Posterior cingulate gyrus (tissue), 11 donors: ENCODE measurements at places on chromosomes 12 and 14.

DNA sequence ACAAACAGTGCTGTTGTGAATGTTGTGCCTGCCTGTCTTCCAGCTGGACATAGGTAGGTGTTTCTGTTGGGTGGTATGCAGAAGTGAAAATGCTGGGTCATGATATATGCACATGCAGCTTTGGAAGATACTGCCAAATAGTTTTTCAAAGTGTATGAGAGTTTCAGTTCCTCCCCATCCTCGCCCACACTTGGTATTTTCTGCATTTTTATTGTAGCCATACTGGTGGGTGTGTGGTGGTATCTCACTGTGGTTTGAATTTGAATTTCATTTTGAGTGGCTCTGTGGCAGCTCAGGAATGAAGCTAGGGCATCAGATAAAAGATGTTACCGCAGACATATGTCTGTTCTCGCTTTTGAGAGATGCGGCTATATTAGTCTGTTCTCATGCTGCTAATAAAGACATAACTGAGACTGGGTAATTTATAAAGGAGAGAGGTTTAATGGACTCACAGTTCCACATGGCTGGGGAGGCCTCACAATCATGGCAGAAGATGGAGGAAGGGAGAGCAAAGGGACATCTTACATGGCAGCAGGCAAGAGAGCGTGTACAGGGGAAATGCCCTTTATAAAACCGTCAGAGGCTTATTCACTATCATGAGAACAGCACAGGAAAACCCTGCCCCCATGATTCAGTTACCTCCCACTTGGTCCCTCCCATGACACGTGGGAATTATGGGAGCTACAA, 183.1 kb downstream of the CAND1 start:
- DNase-seq, result no peak

- no peak for DNase-seq
Observed at GRCh38 chr12:104063712-104064030, 660 bp upstream of the HCFC2 start.

DNA sequence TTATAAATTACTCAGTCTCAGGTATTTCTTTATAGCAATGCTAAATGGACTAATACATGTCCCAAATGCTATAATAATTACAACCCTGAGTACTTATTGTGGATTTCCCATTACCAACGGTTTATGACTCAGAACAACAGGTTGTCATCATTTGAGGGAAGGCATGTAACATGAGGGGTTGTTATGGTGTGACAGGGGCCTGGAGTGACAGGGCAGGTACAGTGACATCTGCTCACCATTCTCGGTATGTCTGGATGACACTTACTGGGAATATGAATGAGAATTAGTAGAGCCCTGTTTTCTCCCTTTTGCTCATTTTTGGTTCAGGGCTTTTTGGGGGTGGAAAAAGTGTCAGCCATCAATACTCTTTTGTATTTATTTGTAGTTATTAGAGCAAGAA, 36.2 kb upstream of the FERMT2 start:
- no peak for DNase-seq

GRCh38 chr14:103125098-103126070, 2.1 kb downstream of the TNFAIP2 start:
- no peak for DNase-seq

DNA sequence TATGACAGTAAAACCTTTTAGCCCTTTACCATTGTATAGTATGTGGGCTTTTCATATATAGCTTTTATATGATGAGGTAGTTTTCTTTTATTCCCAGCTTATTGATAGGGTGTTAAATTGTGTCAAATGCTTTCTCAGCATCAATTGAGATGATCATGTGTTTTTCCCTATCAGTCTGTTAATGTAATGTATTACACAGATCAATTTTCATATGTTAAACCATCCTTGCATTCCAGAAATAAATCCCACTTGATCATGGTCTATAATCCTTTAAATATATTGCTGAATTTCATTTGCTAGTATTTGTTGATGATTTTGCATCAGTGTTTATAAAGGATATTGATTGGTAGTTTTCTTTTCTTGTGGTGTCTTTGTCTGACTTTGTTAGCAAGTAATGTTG, 603.9 kb downstream of the TRHDE start:
- DNase-seq, result no peak

- DNase-seq, result no peak
Observed at GRCh38 chr14:24427537-24428508, 1.6 kb downstream of the CBLN3 start.

DNA sequence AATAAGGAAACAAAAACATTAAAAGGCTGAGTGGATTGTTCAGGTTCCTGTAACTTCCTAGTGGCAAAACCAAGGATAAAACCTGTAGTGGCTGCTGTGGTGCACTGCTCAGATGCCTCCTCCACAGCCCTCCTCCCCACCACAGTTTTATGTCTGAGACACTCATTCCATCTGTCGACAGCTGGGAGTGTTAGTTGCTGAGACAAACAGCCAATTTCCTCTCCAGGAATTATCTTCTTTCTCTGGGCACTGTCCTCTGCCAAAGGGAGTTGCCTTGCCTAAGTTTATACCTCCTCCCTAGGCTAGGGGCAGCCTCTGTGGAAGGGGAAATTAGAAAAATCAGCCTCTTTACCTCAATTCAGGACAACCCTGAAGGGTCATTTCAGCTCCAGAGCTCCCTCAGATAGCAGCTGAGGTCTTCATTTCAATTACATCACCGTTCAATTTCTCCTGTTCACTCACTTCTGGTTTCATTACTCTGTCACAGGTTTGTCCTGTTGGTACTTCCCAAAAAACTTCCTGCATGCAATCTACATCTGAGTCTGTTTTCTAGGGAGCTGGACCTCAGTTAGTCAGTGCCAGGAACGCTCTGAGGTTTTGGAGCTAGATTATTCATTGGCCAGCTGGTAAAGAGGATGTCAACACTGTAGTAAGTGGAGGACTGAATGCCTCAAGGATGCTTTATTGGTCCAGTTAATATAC, 74.9 kb upstream of the ATP2B1 start:
- peak; percentile 18 for DNase-seq

GRCh38 chr12:98838231-98838647, 193.1 kb downstream of the APAF1 start:
- DNase-seq, result peak; percentile 40

- DNase-seq, result no peak
Observed at GRCh38 chr12:31715283-31715825, 13.5 kb downstream of the AMN1 start.

DNA sequence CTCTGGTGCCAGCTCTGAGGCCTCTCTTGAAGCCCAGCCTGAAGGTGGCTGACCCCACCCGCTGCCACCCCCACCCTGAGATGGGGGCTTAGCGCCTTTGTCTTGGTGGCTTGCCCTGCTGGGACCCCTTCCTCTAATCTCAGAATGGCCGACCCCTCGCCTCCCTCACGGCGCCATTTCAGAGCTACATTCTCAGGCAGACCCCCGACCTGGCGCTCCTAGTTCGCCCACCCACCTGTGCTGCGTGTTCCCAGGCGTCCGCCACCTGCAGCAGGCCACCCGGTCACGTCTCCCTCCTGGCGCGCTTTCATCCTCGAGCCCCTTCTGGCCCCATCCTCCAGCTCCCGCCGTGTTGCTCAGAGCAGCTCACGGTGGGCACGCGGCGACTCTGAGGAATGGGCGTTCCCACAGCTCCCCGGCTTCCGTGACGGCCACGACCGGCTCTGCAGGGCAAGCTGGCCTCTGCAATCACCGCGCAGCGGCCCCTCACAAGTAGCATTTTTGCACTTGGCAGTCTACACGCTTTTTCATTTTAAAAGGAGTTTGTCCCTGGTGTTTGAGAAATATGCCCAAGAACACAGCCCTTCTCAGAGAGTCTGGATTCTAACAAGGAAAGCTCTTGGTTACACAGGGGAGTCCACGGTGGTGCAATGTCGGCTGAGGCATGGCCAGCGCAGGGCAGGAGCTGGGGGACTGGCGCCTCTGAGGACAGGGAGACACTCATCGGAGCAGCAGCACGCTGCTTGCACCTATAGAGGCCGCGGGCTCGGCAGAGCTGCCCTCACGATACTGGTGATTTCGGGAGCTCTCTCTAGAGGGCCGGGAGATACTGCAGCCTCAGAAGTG, 105.7 kb upstream of the C14orf180 start:
- DNase-seq, result no peak

- no peak for DNase-seq
Observed at GRCh38 chr12:105832806-105833205, 305.9 kb downstream of the NUAK1 start.

DNA sequence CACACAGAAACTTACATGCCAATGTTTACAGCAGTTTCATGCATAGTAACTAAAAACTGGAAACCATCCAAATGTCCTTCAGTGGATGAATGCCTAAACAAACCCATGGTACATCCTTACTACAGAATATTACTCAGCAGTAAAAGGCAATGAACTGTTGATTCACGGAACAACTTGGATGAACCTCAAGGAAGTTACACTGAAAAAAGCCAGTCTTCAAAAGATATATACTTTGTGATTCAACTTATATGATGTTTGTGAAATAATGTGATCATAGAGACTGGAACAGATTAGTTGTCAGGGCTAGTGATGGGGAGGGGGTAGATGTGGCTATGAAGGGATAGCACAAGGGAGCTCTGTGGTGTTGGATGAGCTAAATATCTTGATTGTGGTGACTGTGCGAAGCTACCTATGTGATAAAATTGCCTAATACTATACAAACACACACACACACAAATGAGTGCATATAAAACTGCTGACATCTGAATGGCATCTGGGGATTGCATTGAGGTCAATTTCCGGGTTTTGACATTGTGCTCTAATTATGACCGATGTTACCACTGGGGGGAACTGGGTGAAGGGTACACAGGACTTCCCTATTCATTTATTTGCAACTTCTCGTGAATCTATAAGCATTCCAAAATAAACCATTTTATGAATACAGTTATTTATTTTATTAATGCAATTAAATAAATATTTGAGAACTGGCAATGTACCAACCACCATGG, 94.3 kb downstream of the RIN3 start:
- no peak for DNase-seq

GRCh38 chr12:65004270-65004669, 116.8 kb downstream of the WIF1 start:
- no peak for DNase-seq

DNA sequence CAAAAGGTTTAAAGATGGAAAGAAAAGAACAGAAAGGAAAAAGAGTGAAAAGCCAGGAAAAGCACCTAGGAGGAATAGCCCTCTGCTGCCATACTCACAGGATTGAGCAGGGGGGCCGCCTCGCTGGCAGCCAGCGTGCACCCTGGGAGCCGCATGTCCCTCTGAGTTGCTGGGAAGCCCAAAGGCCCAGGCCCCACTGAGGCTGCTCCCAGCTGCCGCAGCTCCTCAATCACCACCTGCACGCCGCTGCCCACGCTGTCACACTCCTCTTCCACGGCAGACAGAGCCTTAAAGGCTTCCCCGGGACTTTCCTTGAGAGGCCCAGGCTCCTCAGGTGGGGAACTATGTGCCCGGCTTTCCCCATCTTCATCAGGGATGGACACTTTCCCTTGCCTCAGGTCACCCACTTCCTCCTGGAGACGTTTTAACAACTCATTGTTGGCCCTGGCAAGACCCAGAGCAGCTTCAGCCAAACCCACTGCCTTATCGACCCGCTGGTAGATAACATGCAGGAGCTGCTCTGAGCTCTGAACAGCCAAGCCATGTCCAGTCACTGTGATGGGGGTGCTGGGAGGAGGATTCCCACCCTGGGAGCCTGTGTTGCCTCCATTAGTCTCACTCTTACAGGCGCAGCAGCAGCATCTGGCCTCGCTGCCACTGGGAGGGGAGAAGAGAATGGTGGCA, 11.5 kb downstream of the C14orf93 start:
- DNase-seq, result no peak

DNA sequence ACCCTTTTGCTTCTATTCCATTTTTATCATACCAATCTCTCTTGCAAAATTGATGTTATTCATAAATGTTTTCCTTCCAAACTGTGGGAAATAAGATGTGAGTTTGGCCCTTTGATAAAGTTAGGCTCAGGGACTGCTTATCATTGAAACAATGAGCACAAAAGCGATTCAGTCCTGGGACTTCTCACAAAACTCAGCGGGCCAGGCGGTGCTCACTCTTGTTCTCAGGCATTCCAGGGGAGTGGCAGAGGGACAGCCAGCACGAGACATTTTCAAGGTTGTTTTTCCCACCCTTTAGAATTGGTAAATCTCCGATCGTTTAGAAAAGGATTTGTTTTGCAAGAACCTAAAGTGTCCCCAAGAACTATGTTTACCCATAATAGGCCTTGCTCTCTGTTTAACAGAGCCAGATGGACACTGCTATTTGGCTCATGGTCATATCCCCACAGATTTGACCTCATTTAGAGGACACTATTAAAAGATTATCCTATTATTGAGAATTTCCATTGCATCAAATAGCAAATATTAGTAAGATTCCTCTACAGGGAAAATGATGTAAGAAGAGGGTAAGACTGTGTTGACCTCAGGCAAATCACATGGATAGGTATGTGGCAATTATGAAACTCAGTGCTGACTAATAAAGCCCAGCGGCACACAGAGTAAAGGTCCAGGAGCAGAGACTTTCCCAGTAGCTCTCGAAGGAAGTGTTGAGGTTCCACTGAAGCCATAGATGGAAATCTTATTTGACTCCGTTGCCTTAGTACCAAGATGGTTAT, 102.7 kb upstream of the USP44 start:
- DNase-seq, result no peak

DNA sequence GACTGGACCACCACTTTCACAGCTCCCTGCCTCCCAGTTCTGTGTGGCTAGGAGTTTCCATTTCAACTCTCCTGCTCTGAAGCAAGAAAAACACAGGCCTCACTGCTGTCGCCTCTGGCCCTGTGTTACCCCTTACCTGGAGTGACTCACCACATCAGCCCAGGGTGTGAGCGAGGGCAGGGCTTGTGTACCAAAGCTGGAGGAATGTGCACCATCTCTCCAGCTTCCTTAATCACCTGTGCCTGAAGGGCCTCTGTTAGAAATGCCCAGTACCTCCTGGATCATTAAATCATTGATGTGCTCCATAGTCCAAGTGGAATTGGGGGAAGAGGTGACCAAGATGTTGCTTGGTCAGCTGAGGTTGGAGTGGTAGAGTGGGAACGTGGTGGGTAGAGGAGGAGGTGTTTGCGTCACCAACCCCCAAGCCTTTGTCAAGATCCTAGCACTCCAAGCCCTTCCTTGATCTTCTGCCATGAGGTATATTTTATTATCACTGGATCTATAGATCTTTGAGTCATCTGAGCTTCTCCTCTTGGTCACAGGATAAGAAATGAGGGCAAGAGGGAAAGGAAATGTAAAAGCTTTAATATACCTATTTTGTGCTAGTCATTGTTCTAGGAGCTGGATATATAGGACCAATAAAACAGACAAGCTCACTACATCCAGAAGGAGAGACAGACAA, 51.3 kb downstream of the SSPN start:
- DNase-seq, result no peak

- DNase-seq, result no peak
Observed at GRCh38 chr12:21691515-21691914, 33.9 kb upstream of the LDHB start.

DNA sequence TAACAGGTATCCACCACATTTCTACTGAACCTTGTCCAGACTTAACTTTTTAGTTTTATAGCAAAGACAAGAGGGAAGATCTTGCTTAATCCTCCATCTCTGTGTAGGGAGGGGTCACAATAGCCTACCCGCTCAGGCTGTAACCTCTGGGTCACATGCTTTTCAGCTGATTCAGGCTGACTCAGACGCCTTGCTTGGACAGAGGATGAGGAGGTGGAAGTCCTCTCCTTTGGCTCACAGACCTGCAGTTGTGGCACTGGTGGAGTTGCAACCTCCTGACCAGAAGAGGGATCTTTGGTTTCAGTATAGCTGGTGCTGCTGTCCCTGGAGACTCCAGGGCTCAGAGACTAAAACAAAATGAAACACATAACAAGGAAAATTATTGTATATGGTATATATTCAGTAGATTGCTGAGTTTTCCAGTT, 16.2 kb downstream of the ACIN1 start:
- DNase-seq, result no peak
